Stimulated activated CD4-positive, alpha-beta T cell treated with anti-CD3 and anti-CD28 coated beads, Interleukin-2, amount 100 ng/mL, for 24 hours (primary cell): ENCODE measurements at places on chromosomes 6 and 20.

GRCh38 chr20:37447688-37448087 lies 73.4 kb upstream of the NNAT start:
- DNase-seq: no peak

DNA sequence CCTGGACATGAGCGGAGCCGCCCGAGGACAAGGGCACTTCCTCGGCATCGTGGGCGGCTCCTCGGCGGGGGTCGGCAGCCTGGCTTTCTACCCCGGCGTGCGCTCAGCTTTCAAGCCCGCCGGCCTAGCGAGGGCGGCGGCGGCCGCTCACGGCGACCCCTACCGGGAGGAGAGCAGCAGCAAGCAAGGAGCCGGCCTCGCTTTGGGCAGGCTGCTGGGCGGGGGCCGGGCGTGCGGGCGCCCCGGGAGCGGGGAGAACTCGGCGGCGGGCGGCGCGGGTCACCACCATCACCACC lies 6.7 kb downstream of the PRDM13 start:
- DNase-seq: peak; percentile 66

DNA sequence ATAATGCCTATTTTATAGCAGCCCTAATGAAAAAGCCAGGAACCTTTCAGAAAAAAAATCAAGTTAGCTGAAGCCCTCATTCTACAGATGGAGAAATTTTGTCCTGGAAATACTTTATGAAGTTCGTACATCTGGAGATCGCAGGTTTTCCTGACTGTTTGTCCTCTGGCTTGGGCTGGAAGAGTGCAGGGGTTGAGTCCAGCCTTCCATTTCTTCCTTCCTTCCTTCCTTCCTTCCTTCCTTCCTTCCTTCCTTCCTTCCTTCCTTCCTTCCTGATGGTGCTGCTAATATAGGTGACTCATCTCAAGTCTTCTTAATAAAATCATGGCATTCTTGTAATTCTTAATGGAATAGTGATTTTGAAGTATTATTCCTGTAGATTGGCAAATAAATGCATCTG lies 227.4 kb downstream of the CLVS2 start:
- DNase-seq: no peak

GRCh38 chr6:43509984-43510826 lies at the start of gene LRRC73:
Gene LRRC73, minus strand, starts transcription at chr6:43510346. Its CDS starts 561 bp downstream, at chr6:43509785.
- DNase-seq: peak; percentile 81

DNA sequence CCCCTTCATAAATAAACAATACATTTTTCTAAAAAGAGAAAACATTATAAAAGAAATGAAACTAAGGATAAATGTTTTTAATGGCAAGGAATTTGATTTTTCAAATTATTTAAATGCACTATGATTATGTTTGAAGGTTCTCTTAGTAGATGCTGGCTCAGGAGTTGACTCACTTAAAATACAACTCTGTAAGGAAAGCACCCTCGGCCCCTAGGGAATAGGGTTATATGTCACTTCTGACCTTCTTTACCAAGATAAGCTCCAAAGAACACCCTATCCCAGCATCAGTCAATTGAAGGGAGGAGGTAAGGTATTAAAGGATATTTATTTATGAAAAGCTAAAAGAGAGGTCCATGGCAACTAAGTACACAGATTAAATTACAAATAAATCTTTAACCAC lies 6.8 kb downstream of the SNAP91 start:
- no peak for DNase-seq

DNA sequence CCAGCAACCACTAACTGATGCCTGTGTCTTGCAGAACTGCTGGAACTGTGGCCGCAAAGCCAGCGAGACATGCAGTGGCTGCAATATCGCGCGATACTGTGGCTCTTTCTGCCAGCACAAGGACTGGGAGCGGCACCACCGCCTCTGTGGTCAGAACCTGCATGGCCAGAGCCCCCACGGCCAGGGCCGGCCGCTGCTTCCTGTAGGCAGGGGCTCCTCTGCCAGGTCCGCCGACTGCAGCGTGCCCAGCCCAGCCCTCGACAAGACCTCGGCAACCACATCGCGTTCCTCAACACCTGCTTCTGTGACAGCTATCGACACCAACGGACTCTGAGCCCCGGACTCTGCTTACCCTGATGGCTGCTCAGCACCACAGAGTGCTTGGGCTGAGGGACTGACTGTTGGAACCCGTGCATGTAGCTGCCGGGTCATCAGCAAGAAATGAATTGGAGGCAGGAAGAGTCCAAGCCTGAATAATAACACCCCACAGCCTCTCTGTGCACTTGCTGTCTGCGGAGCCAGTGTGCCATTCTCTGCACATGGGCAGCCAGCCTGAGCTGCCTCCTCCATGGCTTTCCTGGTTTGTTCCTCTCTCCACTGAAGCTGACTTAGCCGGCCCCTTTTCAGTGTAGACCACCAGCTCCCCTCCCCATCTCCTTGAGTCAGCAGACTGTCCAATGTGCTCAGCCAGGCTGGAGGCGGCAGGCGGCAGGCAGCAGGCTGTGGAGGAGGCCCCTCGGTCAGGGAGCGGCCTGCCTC lies 17.6 kb upstream of the C20orf144 start:
- DNase-seq: no peak

DNA sequence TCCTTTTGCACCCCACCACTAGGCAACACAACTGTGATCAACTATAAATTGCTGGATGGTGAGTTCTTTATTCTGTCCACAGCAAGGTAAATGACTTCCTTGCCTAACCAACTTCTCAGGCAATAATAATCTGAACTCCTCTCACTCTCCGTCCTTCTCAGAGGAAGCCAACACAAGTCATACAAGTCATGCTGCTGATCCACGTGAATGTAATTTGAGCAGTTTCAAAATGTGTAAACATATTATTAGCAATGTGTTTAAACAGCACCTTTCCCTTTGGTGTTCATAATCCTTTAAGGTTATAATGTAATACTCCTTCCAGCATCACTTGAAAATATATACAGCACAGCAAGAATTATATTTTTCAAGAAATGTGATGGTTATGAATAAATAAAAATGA lies 127.9 kb downstream of the QRSL1 start:
- DNase-seq: no peak

DNA sequence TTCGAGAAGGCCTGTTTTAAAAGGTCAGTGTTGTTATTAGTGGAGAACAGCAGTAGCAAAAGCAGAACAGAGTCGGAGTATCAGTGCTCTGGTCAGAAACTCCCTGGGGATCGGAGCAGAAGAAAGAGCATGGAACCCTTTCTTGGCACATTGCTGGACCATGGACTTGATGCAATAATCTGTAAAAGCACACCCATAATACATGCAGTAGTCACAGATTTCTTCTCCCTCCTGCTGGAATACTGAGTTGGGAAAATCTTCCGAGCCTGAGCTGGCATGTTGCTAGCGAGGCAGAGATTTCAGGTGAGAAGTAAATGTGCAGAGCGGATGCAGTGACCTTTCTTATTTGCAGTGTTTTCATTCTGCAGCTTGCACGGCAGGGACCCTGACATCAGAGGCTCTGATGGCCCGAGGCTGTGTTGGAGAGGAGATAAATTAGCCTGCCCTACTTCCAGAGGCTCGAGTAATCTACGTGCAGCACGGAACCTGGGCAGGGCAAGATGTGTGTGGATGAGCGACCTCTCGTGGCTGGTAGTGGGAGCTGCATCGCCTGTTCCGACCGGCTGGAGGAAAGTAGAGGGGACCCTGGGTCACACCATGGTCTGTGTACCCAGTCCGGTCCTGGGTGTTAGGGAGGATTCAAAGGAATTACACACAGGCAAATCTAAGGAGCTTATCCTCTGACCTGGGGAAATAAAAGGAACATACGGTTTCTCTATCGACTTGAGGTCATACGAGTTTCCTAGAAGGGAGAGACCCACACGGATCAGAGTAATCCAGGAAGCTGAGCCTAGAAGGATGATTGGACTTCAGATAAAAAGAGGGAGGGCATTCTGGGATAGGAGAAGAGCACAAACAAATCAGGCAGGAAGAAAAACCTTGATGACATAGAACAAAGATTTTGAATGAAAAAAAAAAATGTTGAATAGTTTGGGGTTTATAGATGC lies 137.0 kb upstream of the STMND1 start:
- peak; percentile 74 for DNase-seq

DNA sequence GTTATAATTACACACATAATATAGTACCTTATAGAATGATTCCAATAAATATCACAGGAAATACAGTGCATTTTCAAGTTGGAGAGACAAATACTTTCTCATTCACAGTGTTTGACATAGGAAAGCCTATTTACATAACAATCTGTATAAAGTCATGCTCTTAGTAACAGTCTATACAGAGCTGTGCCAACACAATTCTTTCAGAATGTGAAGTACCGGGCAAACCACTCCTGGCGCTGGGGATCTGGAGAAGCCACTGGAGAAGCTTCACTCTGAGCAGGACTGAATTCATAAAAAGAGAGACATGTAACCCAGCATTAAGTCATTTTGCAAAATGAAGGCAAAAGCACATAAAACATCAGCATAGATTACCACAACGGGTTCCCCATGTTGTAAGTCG lies 24.9 kb upstream of the MCM9 start:
- no peak for DNase-seq

- no peak for DNase-seq
Measured at GRCh38 chr6:110529355-110529754, 52.9 kb upstream of the SLC22A16 start.

GRCh38 chr6:148565930-148566663 lies 180.7 kb upstream of the UST start:
- no peak for DNase-seq

GRCh38 chr20:62815066-62815991 lies 1.5 kb upstream of the COL9A3 start:
- DNase-seq: no peak

GRCh38 chr20:15188415-15188814 lies 851.0 kb upstream of the FLRT3 start:
- no peak for DNase-seq

GRCh38 chr20:64133951-64134407 lies 26.6 kb upstream of the NPBWR2 start:
- no peak for DNase-seq

DNA sequence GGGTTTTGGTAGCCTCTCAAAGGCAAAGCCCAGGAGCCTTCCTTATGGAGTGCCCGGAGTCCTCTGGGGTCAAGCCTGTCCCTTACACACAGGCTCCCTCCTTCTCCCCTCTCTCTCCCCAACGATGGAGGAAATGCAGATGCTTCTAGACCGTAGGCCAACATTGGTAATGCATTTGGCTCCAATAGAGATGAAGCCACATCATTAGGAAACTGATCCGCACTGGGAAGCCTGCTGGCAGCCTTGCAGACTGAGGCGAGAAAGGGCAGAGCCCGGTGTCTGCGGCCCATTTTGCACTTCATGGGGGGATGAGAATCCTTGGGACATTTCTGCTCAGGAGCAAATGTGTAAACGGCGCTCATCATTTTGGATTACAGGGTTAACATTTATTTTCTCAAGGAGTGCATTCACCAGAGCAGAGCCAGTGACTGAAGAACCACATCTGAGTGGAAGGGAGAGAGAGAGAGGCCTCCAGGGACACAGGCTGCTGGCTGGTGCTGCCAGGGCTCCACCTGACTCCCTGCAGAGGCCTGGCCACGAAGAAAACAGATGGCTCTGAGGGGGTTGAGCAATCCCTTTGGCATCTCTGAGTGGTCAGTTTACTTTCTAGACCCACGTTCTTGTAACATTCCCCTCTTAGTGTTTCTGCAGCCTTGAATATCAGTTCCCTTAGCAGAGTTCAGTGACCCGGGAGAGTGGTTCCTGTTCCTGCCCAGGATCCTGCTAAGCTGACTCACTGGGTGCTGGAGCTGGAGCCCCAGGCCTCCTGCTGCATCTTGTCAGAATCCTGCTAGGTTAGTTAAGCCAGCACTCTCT lies 4.4 kb upstream of the CST3 start:
- DNase-seq: no peak

DNA sequence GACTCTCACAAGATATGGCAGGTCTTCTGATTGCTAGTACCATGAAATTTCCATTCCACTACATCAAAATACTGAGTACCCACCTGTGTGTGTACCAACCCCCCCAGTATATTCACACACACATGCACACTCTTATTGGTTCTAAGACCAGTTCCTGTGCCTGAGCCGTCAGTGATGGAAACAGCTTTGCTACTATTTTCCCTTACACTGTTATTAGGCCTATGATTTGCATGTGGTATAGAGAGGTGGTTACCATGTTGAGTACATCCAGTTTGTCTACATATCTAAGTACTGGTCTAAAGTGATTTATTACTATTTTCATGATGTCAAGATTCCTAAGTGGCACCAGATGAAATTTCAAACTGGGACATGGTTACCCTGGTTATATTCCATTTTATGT lies 459.9 kb downstream of the BCKDHB start:
- DNase-seq: no peak

DNA sequence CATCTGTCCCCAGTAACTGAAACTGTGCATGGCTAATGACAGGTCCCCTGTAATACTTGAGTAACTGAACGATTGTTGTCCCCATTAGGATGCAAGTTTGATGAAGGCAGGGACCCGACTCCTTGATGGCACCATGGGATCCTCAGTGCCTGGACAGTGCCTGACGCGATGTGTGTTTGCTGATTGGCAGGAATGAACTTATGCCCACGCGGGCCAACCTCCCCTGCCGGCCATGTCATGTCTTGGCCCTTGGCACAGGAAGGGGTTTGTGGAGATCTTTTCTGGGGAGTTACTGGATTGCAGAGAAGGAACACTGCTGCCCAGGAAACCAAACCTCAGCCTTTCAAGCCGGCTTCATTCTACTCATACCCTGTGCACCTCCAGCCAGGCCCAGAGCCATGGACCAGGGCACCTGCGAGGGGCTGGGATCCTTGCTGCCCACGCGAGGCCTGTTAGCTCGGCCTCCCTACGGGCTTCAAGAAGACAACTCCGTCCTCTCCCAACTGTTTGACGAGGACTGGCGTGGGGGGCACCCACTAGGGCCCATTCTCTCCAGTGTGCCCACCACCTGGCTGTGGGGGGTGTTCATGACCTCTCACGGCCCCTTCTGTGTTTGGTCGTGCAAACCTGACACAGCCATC lies 147.8 kb downstream of the ZMYND8 start:
- DNase-seq: no peak

- no peak for DNase-seq
Measured at GRCh38 chr20:20630551-20630950, 81.9 kb downstream of the RALGAPA2 start.

DNA sequence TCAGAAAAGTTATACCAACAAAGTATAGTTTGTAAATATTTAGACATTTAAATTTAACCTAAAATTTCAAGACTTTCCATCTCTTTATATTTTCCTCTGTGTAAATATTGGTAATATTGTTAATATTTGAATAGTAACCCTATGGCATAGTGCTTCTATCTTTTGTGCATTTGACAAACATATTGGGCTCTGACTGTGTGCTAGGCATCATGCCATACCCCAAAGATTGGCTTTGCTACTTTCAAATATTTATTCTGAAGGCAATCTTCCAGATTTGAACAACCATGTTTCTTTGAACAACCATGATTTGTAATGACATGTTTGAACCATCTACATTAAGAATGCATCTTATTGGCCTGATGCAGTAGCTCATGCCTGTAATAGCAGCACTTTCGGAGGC lies 15.5 kb upstream of the PRDM1 start:
- DNase-seq: no peak

- peak; percentile 41 for DNase-seq
Measured at GRCh38 chr6:53306819-53307347, 41.9 kb downstream of the ELOVL5 start.

GRCh38 chr6:42279144-42279781 lies 61.6 kb upstream of the MRPS10 start:
- DNase-seq: no peak

- peak; percentile 24 for DNase-seq
Measured at GRCh38 chr6:75283907-75284631, 523 bp downstream of the TMEM30A start.

GRCh38 chr6:31877125-31877650 lies 1.6 kb downstream of the SLC44A4 start:
- DNase-seq: no peak
